ENCODE measurements at places on chromosomes 13 and 19.
A peak's percentile ranks its signal among the peaks of the same experiment; 100 is the strongest.

- no peak for DNase-seq
Observed at GRCh38 chr19:33482476-33482875, 39.1 kb downstream of the PEPD start.

GRCh38 chr19:34241513-34242337, 12.6 kb upstream of the GARRE1 start:
- DNase-seq = no peak

DNA sequence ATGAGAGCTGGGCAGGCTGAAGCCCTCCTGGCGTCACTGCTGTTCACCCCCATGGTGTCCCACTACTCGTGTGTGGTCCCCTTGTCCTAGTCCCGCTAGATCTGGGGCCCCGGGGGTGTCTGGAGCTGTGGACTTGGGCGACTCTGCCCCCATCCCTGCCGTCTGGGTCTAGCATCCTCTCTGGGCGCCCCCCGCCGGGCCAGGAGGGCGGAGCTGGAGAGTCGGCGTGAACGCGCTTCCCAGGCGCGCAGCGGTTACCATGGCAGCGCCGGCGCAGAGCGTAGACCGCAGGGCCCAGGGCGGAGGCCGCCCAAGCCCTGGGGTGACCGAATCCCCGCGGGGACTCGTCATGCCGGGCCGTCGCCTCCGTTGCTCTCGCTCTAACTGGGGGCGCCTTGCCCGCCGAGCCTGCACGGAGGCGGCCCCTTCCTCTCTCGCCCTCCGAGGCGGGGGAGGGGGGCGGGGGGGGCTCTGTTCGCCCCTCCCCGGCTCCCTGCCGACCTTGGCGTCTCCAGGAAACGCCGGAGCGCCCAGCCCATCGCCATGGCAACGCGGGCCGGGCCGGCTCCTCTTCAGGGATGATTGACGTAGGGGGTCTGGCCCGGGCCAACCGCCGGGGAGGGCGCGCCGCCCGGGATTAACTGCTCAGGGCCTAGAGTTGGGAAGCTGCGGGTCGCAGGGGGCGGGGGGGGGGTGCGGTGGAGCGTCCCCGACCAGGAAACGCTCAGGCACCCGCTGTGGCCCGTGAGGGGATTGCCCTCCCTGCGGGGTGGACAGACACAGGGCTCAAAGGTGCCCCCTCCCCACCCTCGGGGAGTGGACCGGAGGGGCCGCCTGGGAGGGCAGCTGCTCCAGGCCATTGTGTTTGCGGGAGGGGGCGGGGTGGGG, 8.9 kb downstream of the ISYNA1 start:
- DNase-seq = peak; percentile 86

GRCh38 chr13:112703449-112704284, 13.8 kb downstream of the ATP11A start:
- no peak for DNase-seq

DNA sequence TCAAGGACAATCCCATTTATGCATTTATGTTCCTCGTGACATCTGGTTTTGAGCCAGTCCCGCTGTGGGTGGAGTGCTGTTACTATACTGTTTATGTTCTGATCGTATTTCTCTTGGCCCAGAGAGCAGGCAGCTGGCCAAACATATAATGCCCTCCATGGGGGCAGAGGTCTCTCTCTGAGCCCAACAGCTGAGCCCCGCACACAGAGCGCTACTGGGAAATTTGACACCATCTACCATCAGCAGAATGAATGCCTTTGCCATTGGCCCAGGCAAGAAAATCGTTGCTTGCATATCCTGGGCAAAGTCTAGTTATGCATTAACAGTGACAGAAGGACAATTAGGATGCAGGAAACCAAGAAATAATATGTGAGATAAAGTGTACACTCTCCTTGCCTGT, 126.8 kb upstream of the CACNA1A start:
- no peak for DNase-seq

- no peak for DNase-seq
Observed at GRCh38 chr13:75685239-75685697, 49.1 kb downstream of the LMO7 start.

GRCh38 chr13:46817838-46818476, 21.0 kb upstream of the ESD start:
- DNase-seq = no peak

DNA sequence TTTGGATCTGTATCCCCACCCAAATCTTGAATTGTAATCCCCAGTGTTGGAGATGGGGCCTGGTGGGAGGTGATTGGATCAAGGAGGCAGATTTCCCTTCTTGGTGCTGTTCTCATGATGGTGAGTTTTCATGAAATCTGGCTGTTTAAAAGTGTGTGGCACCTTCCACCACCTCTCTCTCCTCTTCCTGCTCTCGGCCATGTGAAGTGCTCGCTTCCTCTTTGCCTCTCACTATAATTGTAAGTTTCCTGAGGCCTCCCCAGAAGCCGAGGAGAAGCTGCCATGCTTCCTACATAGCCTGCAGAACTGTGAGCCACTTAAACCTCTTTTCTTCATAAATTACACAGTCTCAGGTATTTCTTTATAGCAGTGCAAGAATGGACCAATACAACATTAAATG, 15.7 kb downstream of the COMMD6 start:
- DNase-seq = no peak

DNA sequence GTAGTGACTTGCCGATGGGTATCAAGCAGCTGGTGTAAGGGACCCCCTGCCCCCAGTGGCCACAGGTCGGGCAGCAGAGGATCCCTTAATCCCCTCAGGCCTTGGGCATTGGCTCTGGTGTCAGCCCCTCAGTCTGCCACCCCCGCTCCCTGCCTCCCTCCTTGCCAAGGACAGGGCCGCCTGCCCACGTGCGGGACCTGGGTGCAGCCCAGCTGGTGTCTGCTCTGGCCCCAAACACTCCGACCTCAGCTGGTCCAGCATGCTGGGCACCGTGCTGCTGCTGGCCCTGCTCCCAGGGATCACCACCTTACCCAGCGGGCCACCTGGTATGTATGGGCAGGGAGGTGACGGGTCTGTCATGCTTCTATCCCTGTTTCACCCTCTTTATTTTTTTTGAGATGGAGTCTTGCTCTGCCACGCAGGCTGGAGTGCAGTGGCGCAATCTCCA, at the start of gene TGFBR3L:
Gene TGFBR3L, plus strand, starts transcription at position 233 of the 448 bp plus-strand sequence.
- no peak for DNase-seq

DNA sequence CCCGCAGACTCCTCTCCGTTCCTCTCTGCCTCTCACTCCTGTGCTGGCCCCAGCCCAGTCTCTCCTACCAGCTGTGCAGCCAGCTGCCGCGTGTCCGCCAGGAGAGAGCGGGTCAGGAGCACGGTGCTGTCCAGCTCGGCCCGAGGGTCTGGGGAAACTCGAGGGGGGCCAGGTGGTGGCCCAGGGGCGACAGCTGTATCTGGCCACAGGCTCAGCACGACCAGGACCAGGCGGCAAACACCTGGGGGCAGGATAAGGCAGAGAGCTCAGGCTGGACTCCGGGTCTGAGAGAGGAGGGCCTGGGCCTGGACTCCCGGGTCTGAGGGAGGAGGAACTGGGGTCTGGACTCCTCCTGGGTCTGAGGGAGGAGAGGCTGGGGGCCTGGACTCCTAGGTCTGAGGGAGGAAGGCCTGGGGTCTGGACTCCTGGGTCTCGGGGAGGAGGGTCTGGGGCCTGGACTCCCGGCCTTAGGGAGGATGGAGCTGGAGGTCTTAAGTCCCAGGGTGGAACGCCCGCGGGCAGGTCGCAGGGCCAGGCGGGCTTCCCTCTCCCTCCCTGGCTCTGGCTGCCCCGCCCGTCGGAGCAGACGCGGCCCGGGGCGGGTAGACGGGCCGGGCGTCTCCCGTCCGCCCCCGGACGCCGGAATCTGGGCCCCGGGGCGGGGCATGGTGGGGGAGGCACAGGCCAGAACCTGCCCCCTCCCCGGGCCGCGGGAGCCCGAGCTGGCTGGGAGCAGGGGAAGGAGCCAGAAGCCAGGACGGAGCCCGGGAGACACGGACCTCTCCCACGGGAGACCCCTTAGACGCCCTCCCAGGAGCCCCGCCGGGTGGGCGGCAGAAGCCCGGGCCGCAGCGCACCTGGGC, 1.3 kb downstream of the IL11 start:
- DNase-seq = no peak

- no peak for DNase-seq
Observed at GRCh38 chr19:39129116-39129515, 3.5 kb downstream of the PAK4 start.

- no peak for DNase-seq
Observed at GRCh38 chr19:9531933-9532332, 6.5 kb downstream of the ZNF426 start.

GRCh38 chr19:4847190-4847973, 15.9 kb upstream of the TICAM1 start:
- DNase-seq = no peak

- DNase-seq = no peak
Observed at GRCh38 chr19:39190768-39191167, 6.0 kb upstream of the NCCRP1 start.

GRCh38 chr19:1882089-1882785, 3.1 kb downstream of the ABHD17A start:
- peak; percentile 80 for DNase-seq

GRCh38 chr13:106520251-106521054, 15.0 kb downstream of the EFNB2 start:
- DNase-seq = no peak

DNA sequence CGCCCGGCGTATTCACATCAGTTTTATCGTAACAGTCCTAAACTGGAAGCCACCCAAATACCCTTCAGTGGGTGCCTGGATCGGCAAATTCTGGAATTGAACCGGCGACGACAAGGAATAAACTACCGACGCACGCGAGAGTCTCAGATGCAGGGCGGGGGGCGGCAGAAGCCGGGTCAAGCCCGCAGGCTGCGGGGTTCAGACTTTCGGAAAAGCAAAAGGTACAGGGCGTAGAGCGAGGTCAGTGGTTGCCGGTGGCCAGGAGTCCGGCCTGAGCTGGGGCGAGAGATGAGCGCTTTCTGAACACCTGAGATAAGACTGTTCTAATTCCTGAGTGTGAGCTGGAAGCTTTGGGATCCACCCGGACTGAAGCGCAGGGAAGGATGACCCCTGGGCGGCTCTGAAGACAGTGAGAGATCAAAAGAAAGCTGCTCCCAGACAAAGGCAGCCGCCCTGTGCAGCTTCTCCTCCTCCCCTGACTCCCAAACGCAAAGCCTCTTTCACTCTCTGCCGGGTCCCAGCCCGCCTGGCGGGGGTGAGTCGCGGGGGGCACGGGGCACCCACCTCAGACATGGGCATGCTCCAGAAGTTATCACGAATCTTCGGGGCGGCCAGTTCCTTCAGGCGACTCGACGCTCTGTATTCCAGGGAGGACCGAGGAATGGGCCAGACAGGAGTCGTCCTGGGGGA, 26.2 kb upstream of the MIER2 start:
- DNase-seq = no peak

DNA sequence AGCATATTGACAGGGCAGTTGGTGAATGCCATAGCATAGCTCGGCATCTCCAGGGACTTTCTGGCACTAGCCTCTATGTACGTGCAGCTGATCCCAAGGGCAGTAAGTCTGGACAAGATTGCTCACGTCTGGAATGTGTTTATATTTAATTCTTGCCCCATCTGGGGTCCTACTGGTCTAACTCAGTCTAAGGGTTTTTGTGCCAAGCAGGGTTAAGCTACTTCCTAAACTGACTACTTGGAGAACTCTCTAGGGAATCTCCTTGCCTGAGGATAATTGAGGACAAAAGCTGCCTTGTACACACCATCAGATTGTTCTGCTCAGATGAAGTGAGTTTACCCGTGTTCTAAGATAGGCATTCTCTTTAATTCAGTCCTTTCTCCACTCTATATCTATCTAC, 358.1 kb downstream of the MYO16 start:
- no peak for DNase-seq

DNA sequence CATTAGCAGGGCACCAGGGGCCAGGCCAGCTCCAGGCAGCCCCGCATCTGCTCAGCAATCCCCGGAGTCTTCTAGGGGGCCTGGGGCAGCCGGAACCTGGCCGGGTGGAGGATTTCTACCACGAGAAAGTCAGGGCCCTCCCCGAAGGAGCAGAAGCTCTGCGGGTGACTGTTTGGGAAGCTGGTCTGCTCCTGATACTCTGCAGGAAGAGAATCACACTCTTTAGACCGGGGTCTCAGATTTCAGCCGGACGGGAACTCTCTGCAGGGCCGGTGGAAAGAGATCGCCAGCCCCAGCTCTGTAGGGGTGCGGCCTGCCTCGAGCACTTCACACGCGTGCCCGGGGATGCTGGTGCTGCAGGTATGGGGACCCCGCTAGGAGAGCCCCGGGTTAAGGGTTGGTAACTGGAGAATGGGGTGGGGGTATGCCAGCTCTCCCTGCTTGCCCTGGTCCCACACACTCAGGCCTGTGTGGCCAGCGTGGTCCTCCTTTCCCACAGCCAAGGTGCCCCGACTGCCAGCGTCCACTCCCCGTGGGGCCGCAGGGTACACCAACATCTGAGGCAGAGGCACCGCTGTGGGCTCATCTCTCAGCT, 20.1 kb downstream of the RASA3 start:
- DNase-seq = no peak

- DNase-seq = no peak
Observed at GRCh38 chr13:97238432-97238831, 16.3 kb downstream of the MBNL2 start.

DNA sequence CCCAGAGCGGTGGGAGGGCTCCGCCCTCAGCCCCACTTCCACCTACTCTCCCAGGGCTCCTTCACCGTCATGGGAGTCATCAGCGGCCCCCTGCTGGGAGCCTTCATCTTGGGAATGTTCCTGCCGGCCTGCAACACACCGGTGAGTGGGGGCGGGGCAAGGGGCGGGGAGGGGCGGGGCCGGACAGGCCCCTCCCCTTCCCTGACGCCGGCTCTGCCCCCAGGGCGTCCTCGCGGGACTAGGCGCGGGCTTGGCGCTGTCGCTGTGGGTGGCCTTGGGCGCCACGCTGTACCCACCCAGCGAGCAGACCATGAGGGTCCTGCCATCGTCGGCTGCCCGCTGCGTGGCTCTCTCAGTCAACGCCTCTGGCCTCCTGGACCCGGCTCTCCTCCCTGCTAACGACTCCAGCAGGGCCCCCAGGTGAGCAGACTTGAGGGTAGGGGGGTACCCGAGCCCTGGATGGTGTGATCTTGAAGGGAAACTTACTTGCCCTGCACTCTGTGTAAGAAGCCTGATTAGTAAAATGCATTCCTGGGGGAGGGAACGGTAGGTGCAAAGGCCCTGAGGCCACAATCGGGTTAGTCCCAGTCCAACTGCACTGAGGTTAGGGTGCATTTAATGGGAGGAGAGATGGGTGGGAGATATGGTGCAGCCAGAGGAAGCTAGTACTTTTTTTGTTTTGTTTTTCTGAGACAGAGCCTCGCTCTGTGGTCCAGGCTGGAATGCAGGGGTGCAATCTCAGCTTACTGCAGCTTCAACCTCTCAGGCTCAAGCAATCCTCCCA, 12.1 kb downstream of the SLC5A5 start:
- DNase-seq = no peak

Measured in activated CD4-positive, alpha-beta T cell treated with anti-CD3 and anti-CD28 coated beads, Interleukin-2, amount 50 U/mL, for 1 hour (primary cell).